Mesenchymal stem cell (in vitro differentiated cells and primary cell): ENCODE measurements at places on chromosomes 13 and 19.
A peak's percentile ranks its signal among the peaks of the same experiment; 100 is the strongest.

DNA sequence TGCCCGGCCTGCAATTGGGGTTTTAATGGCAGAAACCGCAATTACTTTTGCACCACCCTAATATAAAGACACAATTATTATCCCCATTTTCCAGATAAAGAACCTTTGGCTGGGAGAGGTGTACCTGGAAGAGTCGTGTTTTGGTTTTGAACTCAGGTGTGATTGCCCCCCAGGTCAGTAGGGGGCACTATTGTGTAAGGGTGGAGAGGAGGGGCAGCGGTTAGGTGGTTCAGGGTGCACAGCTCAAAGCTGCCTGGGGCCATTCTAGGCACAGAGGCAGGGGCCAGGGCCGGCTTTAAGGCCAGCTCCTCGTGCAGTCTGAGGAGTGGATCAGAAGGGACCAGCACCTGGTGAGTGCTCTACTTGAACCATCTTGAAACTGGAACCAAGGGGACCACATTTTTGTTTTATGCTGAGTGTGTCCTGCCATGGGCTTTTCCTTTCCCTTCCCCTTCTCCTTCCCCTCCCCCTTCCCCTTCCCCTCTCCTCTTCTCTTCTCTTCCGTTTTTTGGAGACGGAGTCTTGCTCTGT, 5.8 kb upstream of the FCGRT start:
- H3K27me3 ChIP-seq = no peaks in the 10 kb centered on the region
- DNase-seq = peak; percentile 51
- no peaks in the 10 kb centered on the region for H3K36me3 ChIP-seq
- no peak overlapping the region for H3K27ac ChIP-seq
- H3K4me3 ChIP-seq = no peak overlapping the region

DNA sequence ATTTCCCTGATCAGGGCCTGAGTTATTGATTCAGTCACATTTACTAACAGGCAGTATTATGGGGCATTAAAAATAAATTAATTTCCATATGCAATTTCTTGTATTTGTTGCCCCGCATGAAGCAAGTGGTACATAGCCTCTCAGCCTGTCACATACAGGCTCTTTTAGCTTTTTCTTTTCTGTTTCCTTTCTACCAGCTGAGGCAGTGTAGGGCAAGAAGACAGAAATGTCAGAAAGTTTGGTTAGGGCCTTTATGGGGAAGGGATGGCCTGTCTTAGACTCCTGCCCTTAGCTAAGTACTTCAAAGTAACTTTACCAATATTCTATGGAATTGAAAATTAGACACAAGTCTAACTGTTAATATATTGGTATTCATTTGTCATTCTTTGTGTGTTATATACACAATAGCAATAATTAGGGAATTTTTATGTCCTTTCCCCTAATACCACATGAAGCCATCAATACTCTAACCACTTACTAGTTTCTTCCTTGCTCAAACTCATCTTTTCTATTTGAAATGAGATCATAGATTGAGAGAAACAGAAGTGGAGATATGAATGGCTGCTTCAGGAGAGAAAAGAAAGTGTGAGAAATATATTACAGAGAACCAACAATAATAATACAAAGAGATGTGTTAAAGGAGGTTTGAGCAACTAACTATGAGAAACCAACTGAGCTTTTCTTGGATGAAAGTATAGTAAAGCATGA, 669.6 kb downstream of the PCDH17 start:
- no peaks in the 10 kb centered on the region for H3K4me1 ChIP-seq
- H3K36me3 ChIP-seq = no peaks in the 10 kb centered on the region
- H3K4me3 ChIP-seq = no peak overlapping the region
- no peaks in the 10 kb centered on the region for H3K27me3 ChIP-seq
- no peak overlapping the region for H3K27ac ChIP-seq

DNA sequence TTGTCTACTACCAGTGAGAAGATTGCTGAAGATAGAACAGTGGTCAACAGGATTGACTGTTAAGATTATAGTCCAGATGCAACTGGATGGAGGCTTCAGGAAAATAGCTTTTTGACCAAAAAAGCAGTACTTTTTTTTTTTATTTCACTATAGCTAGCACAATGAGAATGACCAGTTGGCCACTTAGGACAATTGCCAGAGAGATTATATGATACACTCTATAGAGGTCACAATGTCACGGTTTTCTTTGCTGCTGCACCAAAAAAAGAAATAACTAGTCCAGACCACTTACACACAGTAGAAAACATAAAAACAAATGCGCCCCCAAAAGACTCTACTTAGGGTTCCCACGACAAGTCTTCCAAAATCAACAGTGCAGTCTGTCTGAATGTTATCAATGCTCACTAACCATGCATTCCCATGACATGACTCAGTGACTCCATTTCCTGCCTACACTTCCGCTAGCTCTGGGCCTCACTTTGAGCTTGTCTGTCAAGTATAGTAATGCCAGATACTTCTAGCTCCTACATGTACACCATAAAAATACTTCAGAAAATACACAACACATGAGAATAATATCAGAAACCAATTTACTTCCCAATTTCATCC, 209.1 kb upstream of the STARD13 start:
- DNase-seq = peak; percentile 93
- no peaks in the 10 kb centered on the region for H3K36me3 ChIP-seq
- H3K4me1 ChIP-seq = peaks cover 3% of the 10 kb centered on the region
- no peaks in the 10 kb centered on the region for H3K27me3 ChIP-seq
- H3K4me3 ChIP-seq = no peak overlapping the region

DNA sequence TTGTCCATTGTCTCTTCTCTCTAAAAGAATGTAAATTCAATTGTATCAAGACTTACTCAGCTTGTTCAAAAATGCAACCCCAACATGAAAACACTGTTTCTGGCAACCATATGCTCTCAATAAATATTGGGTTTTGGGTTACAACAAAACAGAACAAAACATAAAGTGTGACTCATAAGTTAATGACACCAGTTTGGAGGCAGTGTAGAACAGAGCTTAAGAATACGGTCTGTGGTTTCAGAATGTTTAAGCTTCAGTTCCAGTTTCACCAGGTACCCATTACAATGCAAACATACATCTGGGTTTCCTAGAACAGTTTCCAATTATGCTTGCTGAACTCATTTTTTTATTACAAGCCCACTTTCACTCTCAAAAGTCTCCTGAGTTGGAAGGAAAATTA, 285.8 kb upstream of the PCDH9 start:
- peak overlapping the region; percentile 24 for H3K4me3 ChIP-seq
- H3K4me1 ChIP-seq = peaks cover 3% of the 10 kb centered on the region
- no peaks in the 10 kb centered on the region for H3K27me3 ChIP-seq
- no peaks in the 10 kb centered on the region for H3K36me3 ChIP-seq

- H3K36me3 ChIP-seq = no peaks in the 10 kb centered on the region
- no peak overlapping the region for H3K27ac ChIP-seq
- H3K4me1 ChIP-seq = no peaks in the 10 kb centered on the region
- DNase-seq = peak; percentile 16
Measured at GRCh38 chr13:86922936-86923335, 748.2 kb upstream of the SLITRK5 start.

- H3K27ac ChIP-seq = no peak overlapping the region
- H3K27me3 ChIP-seq = peaks cover 20% of the 10 kb centered on the region
- H3K36me3 ChIP-seq = no peaks in the 10 kb centered on the region
- H3K4me3 ChIP-seq = no peak overlapping the region
- DNase-seq = no peak
Measured at GRCh38 chr19:6472713-6473112, 8.6 kb downstream of the CRB3 start.

- no peak overlapping the region for H3K27ac ChIP-seq
- H3K4me3 ChIP-seq = no peak overlapping the region
- H3K36me3 ChIP-seq = peaks cover 56% of the 10 kb centered on the region
- H3K27me3 ChIP-seq = no peaks in the 10 kb centered on the region
- no peak for DNase-seq
Measured at GRCh38 chr19:8310342-8311055, 2.3 kb upstream of the CD320 start.

- no peak for DNase-seq
- H3K27me3 ChIP-seq = peaks cover 2% of the 10 kb centered on the region
- H3K36me3 ChIP-seq = no peaks in the 10 kb centered on the region
Measured at GRCh38 chr19:33948651-33949335, 152.1 kb downstream of the KCTD15 start.

GRCh38 chr13:113138792-113139551, 16.4 kb downstream of the F10 start:
- no peaks in the 10 kb centered on the region for H3K4me1 ChIP-seq
- no peak for DNase-seq
- no peaks in the 10 kb centered on the region for H3K27me3 ChIP-seq
- no peak overlapping the region for H3K4me3 ChIP-seq

DNA sequence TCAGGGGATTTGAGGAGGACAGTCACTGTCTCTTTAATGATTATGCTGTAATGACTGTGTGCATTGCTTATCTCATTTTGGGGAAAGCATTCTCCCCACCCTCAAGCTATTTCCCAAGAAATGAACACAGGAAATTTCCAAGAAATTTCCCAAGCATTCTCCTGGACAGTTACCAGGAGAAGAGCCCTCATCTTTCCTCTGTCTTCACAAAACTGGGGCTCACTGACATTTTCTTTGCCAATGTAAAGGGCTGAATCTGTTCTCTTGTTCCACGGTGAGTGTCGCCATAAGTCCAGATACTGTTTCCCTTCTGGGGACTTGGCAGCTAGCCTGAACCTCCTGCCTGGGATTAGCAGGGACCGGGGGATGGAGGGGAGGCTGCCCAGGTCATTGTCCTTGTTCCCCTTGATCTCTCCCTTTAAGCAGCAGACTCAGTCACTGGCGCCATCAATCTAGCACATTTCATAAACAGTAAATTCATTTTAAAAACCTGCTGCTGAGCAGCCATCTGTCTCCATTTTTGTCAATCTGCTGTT, 172.8 kb downstream of the DNAJC15 start:
- no peaks in the 10 kb centered on the region for H3K36me3 ChIP-seq
- peak; percentile 8 for DNase-seq
- no peaks in the 10 kb centered on the region for H3K27me3 ChIP-seq
- peak overlapping the region; percentile 38 for H3K4me3 ChIP-seq

- no peaks in the 10 kb centered on the region for H3K27me3 ChIP-seq
- DNase-seq = no peak
- no peaks in the 10 kb centered on the region for H3K36me3 ChIP-seq
- no peak overlapping the region for H3K4me3 ChIP-seq
- H3K27ac ChIP-seq = no peak overlapping the region
Measured at GRCh38 chr13:76683168-76683567, 203.0 kb downstream of the KCTD12 start.

DNA sequence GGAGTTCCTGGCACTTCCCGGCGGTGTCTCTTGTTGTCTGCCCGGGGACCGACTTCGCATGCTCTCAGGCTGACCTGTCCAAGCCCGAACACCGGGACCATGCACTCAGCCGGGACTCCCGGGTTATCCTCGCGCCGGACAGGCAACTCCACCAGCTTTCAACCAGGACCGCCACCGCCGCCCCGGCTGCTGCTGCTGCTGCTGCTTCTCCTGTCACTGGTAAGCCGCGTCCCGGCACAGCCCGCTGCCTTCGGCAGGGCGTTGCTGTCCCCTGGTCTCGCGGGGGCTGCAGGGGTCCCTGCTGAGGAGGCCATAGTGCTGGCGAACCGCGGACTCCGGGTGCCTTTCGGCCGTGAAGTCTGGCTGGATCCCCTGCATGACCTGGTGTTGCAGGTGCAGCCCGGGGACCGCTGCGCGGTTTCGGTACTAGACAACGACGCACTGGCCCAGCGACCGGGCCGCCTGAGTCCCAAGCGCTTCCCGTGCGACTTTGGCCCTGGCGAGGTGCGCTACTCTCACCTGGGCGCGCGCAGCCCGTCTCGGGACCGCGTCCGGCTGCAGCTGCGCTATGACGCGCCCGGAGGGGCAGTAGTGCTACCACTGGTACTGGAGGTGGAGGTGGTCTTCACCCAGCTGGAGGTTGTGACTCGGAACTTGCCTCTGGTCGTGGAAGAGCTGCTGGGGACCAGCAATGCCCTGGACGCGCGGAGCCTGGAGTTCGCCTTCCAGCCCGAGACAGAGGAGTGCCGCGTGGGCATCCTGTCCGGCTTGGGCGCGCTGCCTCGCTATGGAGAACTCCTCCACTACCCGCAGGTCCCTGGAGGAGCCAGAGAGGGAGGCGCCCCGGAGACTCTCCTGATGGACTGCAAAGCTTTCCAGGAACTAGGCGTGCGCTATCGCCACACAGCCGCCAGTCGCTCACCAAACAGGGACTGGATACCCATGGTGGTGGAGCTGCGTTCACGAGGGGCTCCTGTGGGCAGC, 661 bp downstream of the FREM2 start:
- peaks cover 18% of the 10 kb centered on the region for H3K4me1 ChIP-seq
- H3K27ac ChIP-seq = no peak overlapping the region
- peaks cover 41% of the 10 kb centered on the region for H3K27me3 ChIP-seq
- H3K4me3 ChIP-seq = peak overlapping the region; percentile 50

DNA sequence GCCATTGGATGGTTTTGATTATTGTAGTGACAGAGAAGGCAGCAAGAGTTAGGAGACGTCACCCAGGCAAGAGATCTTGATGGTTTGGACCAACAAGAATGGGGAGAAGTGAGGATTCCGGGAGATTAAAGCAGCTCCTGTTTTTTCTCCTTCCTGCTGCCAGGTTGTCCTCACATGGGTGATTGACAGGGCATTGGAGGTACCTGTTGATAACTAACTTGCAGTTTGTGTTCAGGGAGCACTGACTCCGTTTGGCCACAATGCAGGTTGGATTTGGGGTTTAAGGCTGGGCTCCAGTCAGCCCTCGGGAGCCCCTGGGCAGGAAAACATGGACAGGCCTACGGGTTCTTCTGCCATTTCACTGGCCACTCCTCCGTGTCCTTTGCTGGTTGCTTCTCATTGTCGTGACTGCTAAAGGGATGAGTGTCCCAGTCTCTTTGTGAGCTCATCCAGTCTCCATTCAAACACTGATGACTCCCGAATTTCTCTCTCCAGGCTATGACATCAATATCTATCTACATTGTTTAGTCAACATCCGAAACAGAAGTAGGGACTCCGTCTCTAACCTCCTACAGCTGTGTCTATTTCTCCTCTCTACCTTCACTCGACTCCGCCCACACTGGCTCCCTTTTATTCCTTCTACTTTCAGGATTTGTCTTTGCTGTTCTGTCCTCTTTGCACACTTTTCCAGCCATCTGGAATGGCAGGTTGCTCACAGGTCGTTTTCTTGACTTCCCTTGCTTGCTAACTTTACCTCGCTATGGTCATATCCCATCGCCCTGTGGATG, 1.3 kb upstream of the PTOV1 start:
- H3K27me3 ChIP-seq = no peaks in the 10 kb centered on the region
- peaks cover 28% of the 10 kb centered on the region for H3K4me1 ChIP-seq
- peaks cover 2% of the 10 kb centered on the region for H3K36me3 ChIP-seq
- H3K4me3 ChIP-seq = no peak overlapping the region
- H3K27ac ChIP-seq = no peak overlapping the region

GRCh38 chr13:38223089-38223488, 126.6 kb upstream of the UFM1 start:
- peak; percentile 31 for DNase-seq
- no peaks in the 10 kb centered on the region for H3K27me3 ChIP-seq
- H3K27ac ChIP-seq = no peak overlapping the region

GRCh38 chr13:100660761-100661160, 13.8 kb downstream of the TMTC4 start:
- no peak overlapping the region for H3K4me3 ChIP-seq
- H3K36me3 ChIP-seq = peaks cover 86% of the 10 kb centered on the region
- H3K4me1 ChIP-seq = no peaks in the 10 kb centered on the region
- H3K27ac ChIP-seq = no peak overlapping the region
- H3K27me3 ChIP-seq = no peaks in the 10 kb centered on the region
- DNase-seq = no peak

- no peaks in the 10 kb centered on the region for H3K4me1 ChIP-seq
- no peak overlapping the region for H3K27ac ChIP-seq
- DNase-seq = no peak
- H3K27me3 ChIP-seq = no peaks in the 10 kb centered on the region
- peaks cover 6% of the 10 kb centered on the region for H3K36me3 ChIP-seq
- H3K4me3 ChIP-seq = peak overlapping the region; percentile 53
Measured at GRCh38 chr19:12112701-12113100, 27.4 kb downstream of the ZNF20 start.

- no peaks in the 10 kb centered on the region for H3K4me1 ChIP-seq
- no peak overlapping the region for H3K4me3 ChIP-seq
- H3K36me3 ChIP-seq = no peaks in the 10 kb centered on the region
Measured at GRCh38 chr13:84994582-84994981, 804.6 kb downstream of the SLITRK6 start.
